ENCODE measurements at places on chromosomes 5 and 9.

- no peak for DNase-seq
Measured at GRCh38 chr5:2586016-2586715, 165.3 kb downstream of the IRX2 start.

DNA sequence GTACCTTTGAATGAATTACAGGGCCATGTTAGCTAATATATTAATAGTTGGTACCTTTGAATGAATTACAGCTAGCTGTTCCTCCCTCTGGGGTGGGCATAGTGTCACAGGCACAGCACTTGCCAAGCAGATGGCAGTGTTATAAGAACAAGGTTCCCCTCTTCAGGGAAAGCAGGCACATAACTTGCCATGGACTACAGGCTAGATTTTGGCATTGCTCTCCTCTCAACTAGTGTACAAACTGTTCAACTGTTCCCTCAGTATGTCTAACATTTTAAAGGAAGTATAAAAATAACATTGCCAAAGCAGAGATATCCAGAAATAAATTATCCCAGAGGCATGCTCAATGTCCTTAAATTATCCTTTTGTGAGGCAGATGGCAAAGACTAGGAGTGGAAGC is 33.7 kb downstream of the ABITRAM start:
- no peak for DNase-seq

GRCh38 chr9:85508616-85509015 is 233.1 kb downstream of the AGTPBP1 start:
- DNase-seq: no peak

DNA sequence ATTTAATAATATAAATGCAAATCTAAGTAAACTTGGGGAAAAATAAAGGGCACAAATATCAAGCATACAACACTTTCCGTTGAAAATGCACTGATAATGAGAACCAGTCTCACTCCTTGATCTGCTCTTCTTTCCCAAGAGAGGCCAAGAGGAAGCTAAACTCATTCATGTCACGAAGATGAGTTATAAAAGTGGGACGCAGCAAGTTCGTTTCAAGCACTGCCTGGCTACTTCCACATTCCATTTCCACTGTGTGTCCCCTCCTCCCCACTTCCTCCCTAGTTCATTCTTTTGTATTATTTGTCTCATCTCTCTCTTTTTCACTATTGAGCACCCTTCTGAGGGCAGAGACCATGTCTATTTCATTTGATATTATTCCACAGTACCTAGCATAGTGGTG is 158.1 kb downstream of the SLC24A2 start:
- DNase-seq: no peak

DNA sequence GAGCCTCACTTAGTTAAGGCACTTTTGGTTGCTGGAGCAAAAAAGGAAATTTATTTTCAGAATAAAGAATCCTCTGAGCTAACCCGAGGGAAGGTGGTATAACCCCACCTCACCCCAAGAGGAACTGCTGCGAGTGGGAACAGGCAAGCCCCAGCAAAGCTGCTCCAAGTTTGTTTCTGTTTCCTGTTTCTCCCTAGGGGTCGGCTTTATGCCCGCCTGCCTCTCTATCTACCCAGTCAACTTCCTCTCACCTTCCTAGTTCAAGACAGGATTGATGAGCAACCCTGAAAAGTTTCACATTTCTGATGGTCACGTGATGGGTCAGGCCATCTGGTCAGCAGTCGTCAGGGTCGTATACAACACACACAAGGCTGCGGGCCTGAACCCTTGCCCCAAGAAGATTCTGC is 31.1 kb downstream of the TRIO start:
- no peak for DNase-seq

- no peak for DNase-seq
Measured at GRCh38 chr5:50791813-50792212, 125.4 kb downstream of the PARP8 start.

- DNase-seq: no peak
Measured at GRCh38 chr5:102794677-102795331, 39.7 kb downstream of the PAM start.
